ENCODE measurements at places on chromosomes 4 and X.

- no peak for DNase-seq
Observed at GRCh38 chr4:126957556-126957955, 675.2 kb upstream of the INTU start.

DNA sequence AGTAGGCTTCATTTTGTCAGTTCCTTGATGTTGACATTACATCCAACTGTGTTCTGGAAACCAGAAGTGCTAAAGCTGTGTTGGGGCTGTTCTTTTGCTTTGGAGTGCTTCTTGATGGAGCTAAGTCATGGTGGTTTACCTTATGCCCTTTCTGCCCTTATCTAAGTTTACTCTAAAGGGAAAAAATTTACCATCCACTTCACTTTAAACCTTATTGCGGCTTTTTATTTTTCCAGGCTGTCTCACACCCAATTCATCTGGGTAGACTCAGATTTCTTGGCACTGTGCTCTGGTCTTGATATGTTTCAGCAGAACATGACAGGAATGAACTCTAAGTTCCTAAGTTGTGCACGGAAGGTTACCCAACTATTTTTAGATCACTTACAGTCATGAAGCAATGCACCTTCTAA, 104.7 kb upstream of the TTC29 start:
- DNase-seq: no peak

GRCh38 chr4:64564126-64564525, 154.9 kb upstream of the TECRL start:
- DNase-seq: no peak

GRCh38 chrX:1134976-1135375, 77.5 kb downstream of the CRLF2 start:
- DNase-seq: no peak

GRCh38 chr4:138401334-138401733, 159.2 kb upstream of the SLC7A11 start:
- DNase-seq: no peak

- no peak for DNase-seq
Observed at GRCh38 chr4:108315694-108316093, 147.0 kb upstream of the LEF1 start.

GRCh38 chr4:59044286-59044900, 1934.2 kb upstream of the IGFBP7 start:
- no peak for DNase-seq

DNA sequence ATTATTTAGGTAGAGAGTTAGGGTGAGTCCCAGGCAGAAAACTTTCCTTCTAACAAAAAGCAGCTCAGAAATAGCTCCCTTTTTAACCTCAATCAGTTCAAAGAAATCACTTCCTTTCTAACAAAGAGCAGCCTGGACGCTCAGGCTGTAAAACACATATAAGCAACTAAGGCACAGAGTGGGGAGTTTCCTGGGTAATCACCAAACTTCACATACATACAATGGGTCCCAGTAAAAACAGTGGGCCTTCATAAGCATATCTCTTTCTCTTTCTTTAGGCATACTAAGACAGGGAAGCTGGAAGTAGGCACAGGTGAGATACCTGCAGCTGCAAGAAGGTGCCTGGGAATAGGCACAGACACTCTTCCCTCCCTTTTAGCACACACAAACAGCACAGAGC, 4.9 kb upstream of the NAF1 start:
- no peak for DNase-seq

- no peak for DNase-seq
Observed at GRCh38 chrX:13760426-13760825, 25.9 kb downstream of the OFD1 start.

DNA sequence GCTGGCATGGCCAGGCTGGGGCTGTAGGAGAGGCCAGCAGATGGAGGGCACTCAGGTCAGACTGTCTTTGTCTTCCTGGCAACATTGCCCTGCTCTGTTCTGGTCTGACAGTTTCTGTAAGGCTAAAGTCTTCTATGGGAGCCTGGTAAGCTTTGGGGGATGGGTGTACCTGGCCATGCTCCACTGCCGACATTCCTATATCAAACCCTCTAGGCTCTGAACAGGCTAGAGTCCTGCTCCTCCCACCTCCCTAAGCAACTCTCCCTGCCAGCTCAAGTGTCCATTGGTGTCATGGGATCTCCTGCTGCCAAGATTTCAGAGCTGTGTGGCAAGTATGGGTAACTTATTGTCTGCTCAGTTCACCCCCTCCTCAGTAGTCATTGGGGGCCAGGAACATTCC, 163.5 kb upstream of the UGT8 start:
- DNase-seq: no peak

All from CD4-positive, alpha-beta T cell treated with Interleukin-15 for 1 hour (primary cell).